Activated naive CD4-positive, alpha-beta T cell treated with anti-CD3 and anti-CD28 coated beads, Interleukin-2, amount 10 ng/mL, durations not matched to agents 7 days and 5 days (primary cell): ENCODE measurements at places on chromosomes 6 and 20.

GRCh38 chr20:58342104-58342945 is 32.8 kb downstream of the RAB22A start:
- no peak for DNase-seq

DNA sequence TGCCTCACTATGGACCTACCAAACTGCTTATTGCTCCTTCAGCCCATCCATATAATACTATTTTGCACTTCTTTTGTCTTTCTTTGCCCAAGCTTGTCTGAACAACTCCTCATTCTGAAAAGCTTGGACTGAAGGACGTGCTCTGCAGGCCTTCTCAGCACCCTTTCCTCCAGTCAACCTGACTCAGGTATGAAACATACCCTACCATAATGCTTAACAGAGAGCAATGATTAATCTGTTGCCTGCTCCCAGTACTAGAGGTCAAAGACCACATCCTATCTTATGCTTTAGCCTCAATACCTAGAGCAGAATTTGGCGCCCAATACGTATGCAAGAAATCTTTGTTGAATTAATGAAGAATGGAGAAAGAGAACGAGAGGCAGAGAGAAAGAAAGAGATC is 55.2 kb downstream of the ATXN1 start:
- DNase-seq, result no peak

GRCh38 chr20:8127553-8128255 is 4.4 kb upstream of the PLCB1 start:
- no peak for DNase-seq

DNA sequence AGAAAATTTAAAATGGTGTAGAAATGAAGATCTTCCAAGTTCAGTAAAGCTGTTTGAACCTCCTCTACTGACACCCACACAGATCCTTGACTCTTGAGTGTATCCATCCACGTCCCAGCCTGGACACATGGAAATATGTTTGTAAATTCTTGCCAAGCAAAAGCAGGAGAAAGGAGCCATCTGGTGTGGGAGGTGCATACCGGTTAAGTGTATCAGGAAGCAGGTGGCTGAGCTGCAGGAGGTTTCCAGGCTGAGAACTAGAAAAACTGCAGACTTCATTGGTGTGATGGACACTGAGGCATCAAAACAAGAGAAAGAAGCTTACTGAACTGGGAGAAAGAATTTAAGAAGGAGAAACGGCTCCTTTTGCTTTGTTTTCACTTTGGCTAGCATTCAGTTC is 229.9 kb upstream of the GRIK2 start:
- DNase-seq, result no peak

GRCh38 chr20:3894796-3895195 is 5.6 kb downstream of the PANK2 start:
- no peak for DNase-seq

DNA sequence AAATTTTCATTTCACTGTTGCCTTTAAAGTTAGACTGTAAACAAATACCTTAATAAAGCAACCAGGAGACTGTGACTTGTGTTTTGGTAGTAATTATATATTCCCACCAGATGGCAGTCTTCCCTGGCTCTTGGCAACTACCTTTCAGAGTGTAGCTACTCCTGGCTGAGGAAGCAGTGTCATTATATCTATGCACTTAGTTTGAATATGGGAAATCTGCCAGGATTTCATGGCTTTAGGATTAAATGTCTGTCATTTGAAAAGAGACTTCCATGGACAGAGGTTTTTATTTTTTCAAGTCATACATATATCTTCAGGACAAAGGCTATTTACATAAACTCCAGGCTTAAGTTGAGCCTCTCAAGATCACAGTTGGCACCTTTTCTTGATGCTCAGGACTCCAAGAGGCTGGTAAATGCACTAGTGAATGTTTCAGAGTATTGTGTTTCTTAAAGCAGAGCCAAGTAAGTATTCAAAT is 160.1 kb downstream of the C6orf58 start:
- DNase-seq, result peak; percentile 48

- DNase-seq, result no peak
Measured at GRCh38 chr20:4411744-4412143, 310.0 kb upstream of the PRND start.

DNA sequence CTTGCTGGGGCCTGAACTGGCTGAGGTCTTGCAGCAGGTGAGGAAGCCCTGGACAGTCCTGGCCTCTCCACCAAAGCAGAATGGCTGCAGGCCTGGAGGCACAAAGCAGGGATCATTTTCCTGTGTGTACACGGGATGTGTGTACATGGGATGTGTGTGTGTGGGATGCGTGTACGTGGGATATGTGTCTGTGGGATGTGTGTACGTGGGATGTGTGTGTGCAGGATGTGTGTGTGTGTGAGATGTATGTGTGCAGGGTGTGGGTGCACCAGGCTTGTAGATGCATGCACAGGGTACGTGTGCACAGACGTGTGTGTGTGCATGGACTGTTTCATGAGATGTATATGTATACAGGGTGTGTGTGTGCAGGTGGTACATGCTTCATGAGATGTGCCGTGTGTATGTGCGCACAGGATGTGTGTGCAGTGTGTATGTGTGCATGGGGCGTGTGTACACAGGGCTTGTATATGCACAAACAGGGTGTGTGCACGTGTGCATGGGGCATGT is 7.9 kb upstream of the CHRNA4 start:
- DNase-seq, result no peak

- DNase-seq, result no peak
Measured at GRCh38 chr20:39326050-39326449, 363.9 kb downstream of the DHX35 start.

DNA sequence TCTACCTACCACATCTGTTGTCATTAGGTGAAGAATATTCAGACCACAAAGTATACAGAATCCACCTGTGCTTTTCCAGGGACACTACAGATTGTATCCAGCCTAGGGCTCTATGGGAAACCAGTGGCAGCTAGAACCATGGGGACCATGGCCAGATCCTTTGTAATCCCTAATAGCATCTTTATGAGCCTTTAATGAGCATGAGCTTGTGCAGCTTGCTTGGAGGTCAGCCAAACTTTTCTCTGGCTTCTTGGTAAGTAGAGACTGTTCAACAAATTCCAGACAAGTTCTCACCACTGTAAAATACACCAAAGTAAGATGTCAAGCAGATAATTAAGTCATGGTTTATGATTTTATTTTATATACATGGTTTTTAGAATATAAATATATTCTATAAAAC is 301.6 kb upstream of the ADGRB3 start:
- no peak for DNase-seq

DNA sequence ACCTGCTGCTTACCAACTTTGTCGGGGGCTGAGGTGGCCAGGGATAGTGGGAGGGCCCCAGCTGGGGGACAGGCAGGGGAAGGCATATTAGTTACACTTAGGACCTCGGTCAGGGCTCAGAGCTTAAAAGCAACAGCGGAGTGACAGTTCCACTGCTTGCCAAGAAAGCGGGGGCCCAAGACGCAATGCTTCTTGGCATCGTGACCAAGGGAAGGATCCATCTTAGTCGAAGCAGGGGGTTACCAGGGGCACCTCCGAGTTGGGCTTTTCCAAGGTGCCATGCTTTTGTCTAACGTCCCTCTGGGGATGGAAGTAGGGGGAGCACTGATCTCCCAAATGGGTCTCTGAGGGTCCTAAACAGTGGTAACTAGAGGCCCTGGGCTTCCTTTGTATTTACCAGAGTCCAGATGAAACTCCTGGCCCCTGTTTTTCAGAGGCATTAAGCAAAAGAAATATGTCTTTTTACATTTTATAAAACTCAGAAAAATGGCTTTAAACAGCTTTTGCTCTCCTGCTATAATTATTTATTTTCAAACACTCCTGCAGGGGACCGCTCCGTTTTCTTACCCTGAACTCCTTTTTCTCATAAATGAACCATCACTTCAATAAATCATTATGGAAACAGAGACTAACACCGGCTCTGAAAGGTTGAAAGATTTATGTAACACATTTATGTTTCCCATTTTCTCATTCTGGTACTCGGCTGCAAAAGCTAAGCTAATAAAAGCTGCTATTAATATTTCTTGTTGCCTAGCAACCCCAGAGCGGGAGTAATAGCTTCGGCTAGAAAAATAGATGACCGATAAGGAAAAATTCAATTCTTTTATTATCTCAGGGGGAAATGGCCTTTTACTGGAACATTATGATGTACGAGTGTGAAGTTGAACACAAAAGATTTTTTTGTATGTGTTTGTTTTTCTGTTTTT is 100.4 kb downstream of the TOX2 start:
- no peak for DNase-seq

DNA sequence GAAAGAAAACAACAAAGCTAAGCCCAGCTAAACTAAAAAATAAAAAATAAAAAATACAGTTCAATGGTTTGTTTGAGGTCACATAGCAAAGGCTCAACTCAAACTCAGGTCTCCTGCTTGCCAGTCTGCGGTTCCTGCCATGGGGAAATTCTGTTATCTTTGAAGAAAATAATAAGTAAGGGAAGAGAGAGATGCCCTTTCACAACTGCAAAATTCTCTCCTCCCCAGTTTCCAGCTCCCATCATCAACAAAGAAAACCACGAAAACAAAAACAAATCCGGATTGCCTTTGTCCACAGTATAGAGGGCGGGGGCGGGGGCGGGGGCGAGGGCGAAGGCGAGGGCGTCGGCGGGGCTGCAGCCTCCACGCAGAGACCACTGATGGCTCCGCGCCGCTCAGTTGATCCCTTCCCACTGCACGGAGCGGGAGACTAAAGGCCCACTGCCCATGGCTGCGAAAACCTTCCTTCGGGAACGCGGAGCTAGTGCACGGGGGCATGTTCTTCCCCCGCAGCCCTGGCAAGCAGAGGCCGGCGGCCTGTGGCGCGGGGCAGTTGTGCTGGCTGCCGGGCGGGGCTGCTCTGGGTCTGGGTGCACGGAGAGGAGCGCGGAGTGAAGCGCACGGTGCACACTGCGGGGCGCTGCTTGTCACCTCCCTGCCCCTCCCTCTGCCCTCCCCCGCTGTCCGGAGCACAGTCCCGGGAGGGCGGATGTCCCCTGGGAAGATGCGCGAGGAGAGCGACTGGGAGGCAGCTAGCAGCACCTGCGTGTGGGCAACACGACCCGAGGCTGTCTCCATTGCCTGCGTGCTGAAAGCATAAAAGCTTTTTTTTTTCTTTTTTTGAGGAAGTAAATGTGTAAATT is 54.1 kb upstream of the TPD52L1 start:
- DNase-seq, result peak; percentile 44

- DNase-seq, result no peak
Measured at GRCh38 chr6:6890400-6890858, 217.3 kb upstream of the RREB1 start.
